ENCODE measurements at places on chromosomes 4 and X.

- DNase-seq, result no peak
These were observed 47.1 kb downstream of the CHIC2 start for GRCh38 chr4:54017308-54017707.

GRCh38 chr4:138669479-138670315, 345.9 kb upstream of the NOCT start:
- DNase-seq, result no peak

DNA sequence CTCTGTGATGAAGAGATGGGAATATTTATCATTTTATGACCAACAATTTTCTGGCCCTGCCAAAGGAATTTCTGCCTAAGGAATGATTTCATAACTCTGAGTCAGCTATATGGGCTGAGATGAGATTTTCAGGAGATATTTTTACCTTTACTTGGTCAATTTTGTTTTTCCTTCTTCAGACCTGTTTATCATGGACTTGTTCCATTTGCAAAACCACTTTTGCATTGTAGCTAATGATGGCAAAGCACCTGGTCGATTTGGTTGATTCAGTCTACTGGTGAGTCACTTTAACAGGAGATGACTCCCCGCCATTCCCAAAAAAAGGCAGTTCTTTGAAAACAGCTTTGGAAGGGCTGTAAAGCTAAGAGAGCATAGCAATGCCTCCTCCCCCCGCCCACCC, 53.3 kb downstream of the TEX13A start:
- DNase-seq, result no peak

DNA sequence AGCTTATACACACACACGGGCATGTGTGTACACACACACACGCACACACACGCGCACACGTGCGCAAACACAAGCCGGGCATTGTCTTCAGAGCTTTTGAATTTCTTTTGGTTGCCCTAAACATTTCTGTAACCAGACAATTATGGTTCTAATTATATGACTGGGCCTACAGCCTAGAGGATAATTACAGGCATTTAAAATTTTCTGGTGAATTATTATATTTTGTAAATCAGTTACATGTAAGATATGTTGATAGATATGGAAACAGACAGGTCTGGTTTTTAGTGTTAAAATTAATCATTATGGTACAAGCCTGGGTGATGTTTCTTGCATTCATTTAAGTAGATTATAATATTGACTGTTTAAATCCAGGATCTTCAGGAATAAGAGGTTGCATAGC, 1120.5 kb downstream of the ADGRL3 start:
- DNase-seq, result no peak

- peak; percentile 7 for DNase-seq
These were observed 309.5 kb upstream of the FMR1 start for GRCh38 chrX:147602176-147602696.

GRCh38 chr4:113106108-113106507, 56.7 kb downstream of the ANK2 start:
- peak; percentile 36 for DNase-seq

DNA sequence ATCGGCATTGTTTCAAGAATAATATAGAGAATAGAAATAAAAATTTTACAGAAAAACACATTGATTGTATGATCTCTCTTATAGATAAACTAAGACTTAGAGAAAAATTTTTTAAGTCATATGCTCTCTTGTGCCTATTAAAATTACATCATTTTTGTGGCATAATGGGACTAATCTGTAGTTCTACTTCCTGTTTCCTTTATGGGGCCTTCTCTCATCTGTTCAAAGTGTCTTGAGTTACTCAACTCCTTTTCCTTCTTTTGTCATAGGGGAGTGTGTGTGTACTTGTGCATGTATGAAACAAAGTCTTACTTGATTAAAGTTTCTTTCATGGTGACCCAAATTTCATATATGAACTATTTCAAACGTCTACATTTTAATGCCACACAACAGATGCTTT, 1448.9 kb upstream of the TENM3 start:
- DNase-seq, result no peak

GRCh38 chr4:8523766-8524165, 56.4 kb upstream of the GPR78 start:
- DNase-seq, result no peak

- DNase-seq, result no peak
These were observed 136.1 kb downstream of the STIM2 start for GRCh38 chr4:26996745-26997144.

- DNase-seq, result no peak
These were observed 63.7 kb upstream of the TXK start for GRCh38 chr4:48197643-48198237.

DNA sequence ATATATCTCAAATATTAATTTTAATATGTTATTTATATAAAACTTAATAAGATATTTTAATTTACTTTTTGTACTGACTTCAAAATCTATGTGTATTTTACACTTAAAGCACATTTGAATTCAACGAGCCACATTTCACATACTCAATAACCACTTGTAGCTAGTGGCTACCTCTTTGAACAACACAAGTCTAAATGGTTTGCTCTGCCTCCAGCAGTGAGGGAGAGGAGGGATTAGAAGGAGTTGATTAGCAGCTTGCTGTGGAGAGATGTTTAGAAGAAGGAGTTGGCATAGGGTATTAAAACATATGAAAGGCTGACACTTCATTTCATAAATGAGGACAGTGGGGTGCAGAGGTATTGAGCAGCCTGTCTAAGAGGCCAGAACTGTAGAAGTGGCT, 124.0 kb downstream of the ARHGAP24 start:
- no peak for DNase-seq

GRCh38 chr4:110618581-110619462, 4.1 kb downstream of the PITX2 start:
- no peak for DNase-seq

- DNase-seq, result no peak
These were observed 12.8 kb upstream of the CFAP299 start for GRCh38 chr4:80322716-80323115.

- DNase-seq, result no peak
These were observed 256.6 kb downstream of the IL1RAPL1 start for GRCh38 chrX:28843817-28844216.

GRCh38 chr4:136831553-136831952, 700.7 kb downstream of the PCDH18 start:
- no peak for DNase-seq

GRCh38 chr4:8395504-8396296, 44.8 kb downstream of the ACOX3 start:
- no peak for DNase-seq

DNA sequence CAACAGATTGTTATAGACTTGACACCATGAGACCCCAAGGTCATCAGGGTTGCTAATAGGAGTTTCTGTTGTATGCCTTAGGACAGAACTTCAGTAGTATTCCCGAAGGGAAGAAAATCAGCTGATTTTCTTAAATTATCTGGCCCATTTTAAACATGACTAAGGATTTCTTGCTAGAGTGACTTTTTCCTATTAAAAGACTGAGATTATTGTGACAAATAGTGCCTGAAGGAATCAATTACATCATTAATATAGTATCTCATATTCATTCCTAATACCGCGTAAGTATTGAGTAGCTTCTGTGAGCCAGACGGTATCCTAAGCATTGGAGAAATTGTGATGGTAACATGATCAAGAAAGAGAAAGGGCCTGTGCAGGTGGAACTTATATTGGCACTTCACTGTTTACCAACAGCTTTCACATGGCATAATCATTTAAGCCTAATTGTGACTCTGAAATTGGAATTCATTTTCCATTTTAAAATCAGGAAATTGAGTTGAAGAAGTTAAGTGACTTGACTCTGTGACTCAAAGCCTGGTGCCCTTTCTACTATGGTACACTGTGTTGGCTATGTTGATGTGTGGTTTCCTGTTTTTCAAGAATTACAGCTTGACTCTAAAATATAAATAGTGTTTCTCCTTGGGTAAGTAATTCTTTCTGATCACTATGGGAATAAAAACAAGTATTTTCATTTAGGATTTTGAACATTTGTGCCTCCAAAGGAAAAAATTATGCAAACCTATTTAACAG, 4.1 kb downstream of the AFF1 start:
- DNase-seq, result no peak

DNA sequence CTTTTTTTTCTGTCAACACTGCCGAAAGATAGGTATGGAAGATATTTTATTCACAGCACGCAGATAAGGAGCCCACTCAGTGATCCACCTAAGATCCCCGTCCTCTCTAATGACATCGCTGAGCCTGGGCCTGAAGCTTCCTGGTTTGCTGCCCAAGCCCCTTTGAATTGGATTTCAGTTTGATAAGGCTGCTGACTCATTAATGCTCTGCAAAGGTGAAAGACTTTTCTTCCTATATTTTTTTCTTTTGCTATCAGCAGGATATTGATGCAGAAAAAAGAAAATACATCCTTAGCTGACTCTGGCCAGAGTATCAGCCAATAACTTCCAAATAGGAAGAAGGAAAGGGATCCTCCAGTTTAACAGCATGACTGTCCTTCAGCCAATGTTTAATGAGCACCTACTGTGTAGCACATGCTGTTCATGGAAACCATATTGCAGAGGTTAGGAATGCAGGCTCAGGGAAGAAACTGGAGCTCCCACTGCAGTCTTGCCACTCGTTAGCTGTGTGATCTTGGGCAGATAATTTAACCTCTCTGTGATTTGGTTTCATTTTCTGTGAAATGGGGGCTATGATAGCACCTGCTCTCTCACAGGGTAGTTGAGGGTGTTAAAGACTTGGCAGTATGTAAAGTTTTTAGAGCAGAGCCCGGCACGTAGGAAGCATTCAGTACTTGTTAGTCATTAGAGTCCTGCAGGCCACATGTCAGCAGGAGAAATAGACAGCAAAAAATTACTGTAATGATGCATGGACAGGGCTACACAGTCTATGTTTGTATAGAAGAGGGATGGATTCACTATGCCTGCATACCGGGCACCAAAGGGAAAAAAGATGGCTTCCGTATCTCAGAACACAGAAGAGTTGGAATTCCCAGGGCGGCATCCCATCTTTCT, 39.3 kb downstream of the EVC start:
- DNase-seq, result no peak

DNA sequence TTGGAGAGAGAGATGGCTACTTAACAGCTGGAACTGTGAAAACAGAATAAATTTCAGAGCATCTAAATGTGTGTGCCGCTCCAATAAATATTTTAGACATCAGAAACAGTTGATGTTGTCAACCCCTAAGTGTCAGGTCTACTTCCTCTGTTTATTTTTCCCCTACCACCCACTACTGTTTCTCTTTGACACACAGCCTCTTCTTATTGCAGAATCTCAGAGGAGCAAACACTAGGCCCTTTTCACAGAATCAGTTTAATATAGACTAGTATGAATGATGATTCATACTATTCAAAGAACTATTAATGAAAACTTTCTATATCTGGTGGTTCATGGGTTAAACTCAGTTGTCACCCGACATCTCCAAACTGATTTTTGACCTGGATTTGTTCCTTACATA, 33.9 kb downstream of the NAA11 start:
- DNase-seq, result no peak

- DNase-seq, result no peak
These were observed 2.0 kb upstream of the ATRX start for GRCh38 chrX:77788050-77788449.

DNA sequence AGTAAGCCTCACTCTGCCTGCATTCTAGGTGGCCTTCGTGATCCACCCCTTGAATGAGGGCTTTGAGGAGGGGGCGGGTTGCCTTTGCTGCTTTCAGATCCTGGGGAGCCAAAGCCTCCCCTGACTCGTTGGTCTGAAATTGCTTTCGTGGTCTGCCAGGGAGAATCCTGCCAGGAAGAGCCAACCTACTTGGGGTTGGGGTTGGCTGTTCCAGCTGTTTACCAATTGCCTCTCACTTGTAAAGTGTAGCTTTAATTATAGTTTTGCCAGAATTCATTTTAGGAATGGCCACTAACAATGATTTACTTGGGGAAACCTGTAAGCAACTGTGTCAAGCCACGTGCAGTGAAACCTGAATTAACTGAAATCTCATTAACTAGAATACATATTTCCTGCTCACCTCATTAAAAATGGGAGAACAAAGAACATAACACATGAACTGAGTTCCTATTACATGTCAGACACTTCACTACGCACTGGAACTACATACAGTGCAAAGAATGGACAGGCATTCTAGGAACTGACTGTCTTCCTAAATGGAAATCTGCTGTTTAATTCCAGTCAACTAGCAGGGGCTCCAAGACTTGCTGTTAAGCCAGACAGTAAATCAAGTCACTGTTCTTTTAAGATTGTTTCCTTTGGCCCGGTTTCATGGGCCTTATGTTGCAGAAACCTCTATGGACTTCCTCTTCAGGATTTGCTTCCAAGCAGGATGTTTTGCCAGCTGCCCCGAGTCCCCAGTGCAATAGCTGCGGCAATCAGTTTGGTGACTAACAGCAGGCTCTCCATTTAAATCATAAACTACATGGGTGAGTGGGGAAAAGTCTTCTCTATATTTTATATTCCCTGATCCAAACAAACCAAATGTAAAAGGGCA, 16.4 kb upstream of the NKRF start:
- no peak for DNase-seq

- no peak for DNase-seq
These were observed 27.9 kb downstream of the ARHGEF6 start for GRCh38 chrX:136752796-136753195.

DNA sequence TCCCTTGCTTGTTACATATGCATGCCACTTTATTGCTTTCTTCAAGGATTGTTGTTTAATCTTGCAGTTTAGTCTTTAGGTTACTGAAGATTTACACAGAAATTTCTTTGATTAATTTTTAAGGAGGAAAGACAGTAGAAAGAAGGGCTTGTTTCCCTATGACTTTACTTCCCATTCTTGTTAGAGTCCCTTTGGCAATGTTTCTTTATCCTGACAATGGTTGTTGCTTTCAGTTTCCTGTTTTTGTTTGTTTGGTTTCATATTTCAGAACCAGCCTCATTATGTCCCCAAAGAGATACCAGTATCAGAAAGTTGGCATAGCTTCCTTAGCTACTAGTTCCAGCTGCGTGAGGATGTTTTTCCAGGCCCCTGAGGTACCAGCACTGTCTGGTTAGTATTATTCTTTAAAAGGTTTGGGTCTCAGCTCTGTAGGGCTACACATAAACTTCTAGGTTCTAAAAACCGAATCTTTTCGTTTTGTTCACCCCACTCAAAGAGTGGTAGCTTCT, 61.3 kb upstream of the UNC5C start:
- DNase-seq, result no peak

DNA sequence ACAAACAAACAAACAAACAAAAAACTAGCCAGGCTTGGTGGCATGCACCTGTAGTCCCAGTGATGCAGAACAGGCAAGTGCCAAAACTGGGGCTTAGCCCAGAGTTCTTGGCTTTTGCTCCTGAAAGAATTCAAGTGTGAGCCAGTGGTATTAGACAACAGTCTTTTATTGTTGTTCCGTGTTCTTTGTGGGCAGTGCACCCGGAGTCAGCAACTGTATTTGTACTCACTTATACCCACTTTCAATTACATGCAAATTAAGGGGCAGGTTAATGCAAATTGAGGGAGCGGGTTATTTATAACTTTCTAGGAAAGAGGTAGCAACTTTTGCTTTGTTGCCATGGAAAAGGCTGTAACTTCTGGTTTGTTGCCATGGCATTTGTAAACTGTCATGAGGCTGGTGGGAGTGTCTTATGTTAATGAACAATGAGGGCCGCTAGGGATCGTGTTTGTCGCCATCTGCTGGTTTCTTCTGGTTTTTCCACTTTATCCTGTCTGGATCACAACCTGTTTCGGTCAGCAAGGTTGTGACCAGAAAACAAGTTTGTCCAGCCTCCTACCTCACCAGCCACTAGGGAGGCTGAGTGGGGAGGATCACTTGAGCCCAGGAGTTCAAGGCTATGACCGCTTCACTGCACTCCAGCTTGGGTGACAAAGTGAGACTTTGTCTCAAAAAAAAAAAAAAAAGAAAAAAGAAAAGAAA, 88.8 kb upstream of the ESX1 start:
- peak; percentile 30 for DNase-seq

Measured in NCI-H526 treated with DMSO at 0.1 percent for 48 hours (cell line).